ENCODE measurements at places on chromosomes 2 and 18. TPM values are rescaled to one million over a fixed set of nuclear protein-coding genes. Genes with fewer than 3 reads are reported as not detected.
A peak's percentile ranks its signal among the peaks of the same experiment; 100 is the strongest.

- DNase-seq, result no peak
Measured at GRCh38 chr2:98505311-98505808, 60.7 kb downstream of the INPP4A start.

GRCh38 chr2:175309799-175310198 is 128.3 kb upstream of the ATP5MC3 start:
- DNase-seq, result peak; percentile 18

DNA sequence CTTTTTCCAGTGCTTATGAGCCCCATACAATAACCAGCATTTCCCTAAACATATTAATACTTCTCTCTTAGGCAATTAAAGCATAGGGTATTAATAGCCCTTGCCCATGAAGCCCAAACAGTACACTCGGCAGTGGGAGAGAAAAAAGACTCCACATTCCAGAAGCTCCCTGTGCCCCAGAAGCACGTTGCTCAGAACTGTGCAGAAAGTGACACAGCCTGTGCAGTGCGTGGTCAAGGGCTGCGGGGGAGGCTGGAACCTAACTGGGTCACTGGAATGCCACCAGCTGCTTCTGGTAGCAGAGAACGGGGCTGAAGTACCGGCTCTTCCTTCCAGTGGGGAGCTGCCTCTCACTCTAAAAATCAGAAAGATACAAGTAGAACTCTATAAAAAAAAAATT is 32.7 kb downstream of the EIPR1 start:
- no peak for DNase-seq

- DNase-seq, result no peak
Measured at GRCh38 chr18:4193086-4193485, 262.0 kb downstream of the DLGAP1 start.

DNA sequence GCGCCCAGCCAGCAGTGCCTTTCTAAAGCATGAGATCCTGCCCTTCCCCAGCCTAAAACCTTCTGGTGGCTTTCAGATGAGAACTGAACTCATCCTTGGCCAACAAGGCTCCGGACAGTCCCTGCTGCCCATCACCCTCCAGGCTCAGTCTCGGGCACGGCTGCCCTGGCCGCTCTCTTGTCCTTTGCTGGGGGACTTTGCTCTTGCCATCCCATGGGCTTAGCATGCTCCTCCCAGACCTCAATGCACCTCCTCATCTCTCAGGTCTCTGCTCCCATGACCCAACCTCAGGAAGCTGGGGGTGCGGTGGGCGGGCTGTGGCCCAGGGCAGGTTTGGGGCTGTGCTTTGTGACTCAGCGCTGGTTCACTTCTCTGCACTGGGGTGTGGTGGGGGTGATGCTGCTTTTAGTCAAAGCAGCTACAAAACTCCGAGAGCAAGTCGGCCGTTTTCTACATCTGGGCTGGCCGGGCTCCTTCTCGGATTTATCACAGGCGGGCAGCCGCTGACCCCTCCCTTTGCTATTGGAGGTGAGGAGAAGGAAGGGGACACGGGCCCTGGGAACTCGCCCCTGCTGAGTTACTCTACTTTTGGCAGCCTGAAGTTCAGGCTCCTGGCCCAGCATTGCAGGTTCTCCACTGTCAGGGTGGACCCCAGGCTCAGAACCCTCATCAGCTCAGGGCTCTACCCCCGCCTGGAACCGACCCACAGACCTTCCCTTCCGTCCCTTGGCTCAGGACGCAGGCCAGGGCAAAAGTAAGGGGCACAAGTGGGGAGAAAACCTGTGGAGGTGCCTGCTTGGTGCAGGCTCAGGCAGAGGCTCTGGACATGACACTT is 90.6 kb upstream of the TAF1B start:
- peak; percentile 78 for DNase-seq

- no peak for DNase-seq
Measured at GRCh38 chr2:38218591-38218991, 142.6 kb upstream of the CYP1B1 start.

- DNase-seq, result peak; percentile 95
Measured at GRCh38 chr18:457140-457519, 43.4 kb downstream of the COLEC12 start.

DNA sequence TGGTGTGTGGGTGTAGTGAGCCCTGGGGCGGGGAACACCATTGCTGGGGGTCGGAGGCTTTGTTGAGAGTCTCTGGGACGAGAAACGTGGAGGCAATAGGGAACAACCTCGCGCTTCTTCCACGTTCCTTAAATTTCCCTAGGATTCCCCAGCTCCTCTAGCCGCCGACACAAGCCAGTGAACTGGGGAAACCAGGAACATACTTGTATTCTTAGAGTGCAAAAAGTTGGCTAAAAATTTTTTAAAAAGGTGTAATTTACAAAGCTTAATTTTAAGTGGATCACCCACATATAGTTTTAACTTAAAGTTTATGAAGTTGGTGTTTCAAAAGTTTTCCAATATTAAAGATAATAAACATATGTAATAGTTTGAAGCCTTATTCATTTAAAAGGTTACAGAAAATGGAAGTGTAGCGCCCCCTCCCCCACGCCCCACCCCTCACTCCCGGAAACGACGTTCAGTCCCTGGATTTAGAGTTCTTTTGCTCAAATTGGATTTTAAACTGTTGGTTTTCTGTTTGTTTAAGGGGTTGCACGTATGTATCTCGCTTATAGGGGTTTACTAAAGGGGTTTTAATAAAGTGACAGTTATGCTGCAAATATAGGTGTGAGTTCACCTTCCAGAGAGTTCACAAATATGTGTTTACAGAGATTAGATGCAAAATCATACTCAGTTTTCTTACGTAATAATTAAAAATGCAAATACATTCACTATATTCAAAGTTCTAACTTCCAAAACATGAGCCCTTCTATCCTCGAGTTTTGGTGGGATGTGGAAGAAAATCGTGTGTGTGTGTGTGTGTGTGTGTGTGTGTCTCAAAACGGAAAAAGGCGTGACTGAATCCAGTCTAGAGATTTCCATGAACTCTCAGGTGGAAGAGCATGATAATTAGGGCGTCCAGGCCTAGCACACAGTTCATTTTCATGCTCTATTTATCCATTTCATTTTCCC is 872 bp downstream of the DSG2 start:
- no peak for DNase-seq

- peak; percentile 97 for DNase-seq
Measured at GRCh38 chr18:845152-845819, 33.2 kb upstream of the YES1 start.

DNA sequence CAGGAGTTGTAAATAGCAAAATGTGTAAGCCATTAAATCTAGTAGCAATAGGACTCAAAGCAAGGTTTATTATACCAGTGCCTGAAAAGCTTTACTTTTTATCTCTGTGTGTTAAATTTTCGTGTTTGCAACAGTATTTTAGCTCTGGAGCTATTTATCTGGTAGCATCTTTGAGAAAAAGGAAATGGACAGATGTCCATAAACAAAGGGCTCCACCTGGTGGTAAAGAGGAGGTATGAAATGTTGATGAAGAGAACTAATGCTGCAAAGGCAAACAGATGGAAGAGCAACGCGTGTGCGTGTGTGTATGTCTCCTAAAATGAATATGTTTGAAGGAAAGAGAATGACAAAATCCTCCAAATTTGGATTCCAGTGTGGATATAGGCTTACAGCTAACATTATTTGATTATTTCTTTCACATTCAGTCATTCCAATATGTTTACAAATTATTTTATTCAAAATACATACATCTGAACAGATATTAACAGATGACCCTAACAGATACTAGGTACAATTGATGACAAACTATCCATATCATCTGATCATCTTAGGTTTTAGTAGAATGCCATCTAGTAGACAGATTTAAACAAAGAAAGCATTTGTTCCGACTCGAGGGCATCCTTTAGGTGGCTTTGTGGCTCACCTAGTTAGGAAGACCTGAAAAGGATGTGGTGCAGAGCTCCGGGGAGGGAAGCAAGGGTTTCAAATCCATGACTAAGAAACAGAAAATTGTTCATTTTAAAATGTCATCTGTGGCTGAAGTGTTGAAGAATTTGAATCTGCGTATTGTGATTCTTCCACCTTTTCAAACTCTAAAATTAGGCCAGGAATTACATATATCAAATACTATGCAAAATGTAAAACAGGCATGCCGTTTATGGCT is 383.3 kb downstream of the MTX2 start:
- DNase-seq, result peak; percentile 54

DNA sequence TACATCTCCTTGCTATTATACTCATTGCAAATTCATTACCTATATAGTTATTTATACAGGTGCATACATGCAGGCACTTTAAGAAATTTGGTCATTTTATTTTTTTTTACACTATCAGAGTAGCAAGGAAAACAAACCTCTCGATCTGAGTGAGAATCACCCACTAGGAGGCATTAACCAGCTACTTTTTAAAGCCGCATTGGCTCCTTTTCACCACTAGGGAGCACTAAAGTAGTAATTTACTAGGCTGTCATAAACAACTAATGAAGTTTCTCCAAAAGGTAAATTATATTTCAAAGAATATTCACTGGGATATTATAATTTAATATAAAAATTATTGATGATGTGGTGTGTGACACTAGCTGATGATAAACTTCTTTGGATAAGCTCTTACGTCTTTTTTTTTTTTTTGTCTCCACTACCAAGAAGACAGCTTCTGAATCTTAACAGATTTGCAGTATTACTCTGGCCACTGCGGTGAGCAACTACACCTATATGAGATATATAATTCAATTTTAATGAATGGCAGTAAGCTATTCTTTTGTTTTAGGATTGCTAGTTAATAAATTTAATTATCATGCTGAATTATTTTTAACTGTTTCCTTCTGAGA is 101.9 kb downstream of the NOL4 start:
- DNase-seq, result peak; percentile 58

DNA sequence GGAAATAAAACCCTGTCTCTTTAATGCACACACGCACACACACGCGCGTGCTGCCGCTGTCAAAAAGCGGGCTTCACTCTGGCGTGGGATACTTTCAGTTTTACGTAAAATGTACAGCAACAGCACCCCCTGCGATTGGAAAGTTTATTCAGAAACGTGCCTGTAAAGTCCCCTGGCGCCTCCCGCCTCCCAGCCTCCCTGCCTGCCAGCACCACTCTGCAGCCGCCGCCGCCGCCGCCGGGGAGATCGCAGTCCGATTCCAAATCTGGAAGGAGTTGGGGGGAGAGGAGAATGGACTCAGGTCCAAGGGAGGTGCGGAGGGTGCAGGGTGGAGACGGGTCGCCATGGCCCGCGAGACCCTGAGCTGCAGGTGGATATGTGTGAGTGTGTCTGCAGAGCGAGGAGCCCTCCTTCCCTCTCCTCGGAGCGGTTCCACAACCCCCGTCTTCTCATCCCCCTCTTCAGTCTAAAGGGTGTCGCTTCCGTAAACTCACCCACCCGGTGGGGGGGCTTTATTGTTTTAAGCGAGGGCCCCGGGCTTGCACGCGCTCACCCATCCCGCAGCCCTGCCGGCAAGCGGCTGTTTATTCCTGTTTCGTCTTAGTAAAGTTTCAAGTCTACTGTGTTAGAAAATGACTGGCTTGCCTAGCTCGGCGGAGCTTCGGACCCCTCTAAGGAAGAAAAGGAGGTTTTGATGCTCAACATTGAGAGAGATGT is 1.8 kb upstream of the BCL11A start:
- DNase-seq, result peak; percentile 53

- no peak for DNase-seq
Measured at GRCh38 chr2:56088411-56088810, 95.4 kb upstream of the CCDC85A start.

- no peak for DNase-seq
Measured at GRCh38 chr2:134555411-134555810, 163.4 kb downstream of the TMEM163 start.

- DNase-seq, result no peak
Measured at GRCh38 chr2:34567128-34567527, 968.0 kb upstream of the FAM98A start.

DNA sequence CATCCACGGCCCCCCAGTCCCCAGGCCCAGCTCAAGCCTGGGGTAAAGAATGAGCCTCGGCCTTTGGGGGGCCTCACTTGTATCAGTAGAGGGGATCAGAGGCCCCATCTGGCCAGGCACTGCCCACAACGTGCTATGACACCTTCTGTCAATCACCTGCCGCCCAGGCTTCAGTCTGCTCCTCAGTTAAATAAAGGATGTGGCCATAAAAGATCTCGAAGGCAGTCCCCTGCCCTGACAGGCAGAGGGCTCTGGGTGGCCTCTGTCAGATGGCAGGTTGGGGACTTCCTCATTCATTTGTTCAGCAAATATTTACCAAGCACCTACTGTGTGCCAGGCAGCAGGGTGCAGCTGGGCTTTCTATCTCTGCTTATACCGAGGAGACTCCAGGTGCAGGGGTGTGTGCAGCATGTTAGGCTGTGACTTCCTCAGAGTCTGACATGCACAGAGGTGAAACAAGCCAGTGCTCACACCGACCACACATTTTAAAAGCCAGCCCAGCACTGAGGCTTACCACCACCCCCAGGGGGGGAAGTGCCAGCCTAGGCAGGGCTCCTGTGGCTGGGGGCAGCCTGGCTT is 166.4 kb downstream of the GALNT1 start:
- no peak for DNase-seq

GRCh38 chr2:45941531-45942236 is 290.2 kb downstream of the PRKCE start:
- DNase-seq, result no peak

- DNase-seq, result no peak
Measured at GRCh38 chr2:109549016-109549590, 64.7 kb downstream of the SEPTIN10 start.

DNA sequence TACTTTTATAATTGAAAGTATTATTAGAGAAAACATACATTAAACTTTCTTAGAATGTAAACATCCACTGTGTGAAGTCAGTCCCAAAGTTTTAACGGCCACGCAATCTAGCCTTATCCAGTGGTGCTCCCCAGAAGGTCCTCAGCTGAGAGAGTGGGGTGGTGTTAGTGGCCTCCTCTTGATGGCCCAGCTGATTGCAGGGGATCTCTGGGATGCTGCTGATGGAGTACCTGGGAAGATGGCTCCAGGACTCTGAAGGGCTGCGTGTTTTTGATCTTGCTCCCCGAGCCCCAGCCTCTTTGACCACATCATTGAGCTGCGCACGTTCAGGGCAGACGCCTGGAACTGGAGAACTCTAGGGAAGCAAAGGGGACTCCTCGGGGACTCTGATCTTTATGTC is 181.4 kb downstream of the FAM210A start:
- no peak for DNase-seq

- peak; percentile 46 for DNase-seq
Measured at GRCh38 chr2:144712550-144712940, 192.6 kb upstream of the ZEB2 start.

DNA sequence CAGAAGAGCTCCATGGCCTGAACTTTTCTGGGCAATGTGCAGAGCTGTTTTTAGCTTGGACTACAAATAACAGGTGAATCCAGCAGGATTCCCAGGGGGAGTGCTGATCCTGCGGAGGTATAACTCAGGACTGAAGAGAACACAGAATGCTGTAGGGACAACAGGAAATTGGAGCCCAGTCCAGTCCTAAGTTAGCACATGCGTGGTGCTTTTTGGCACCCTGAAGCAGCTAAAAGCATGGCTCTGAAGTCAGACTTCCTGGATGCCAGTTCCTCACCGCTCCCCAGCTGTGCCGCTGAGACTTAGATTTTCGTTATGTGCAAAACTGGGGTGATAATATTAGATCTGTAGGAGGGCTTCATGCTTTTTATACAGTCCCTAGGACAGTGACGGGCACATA is 58.6 kb downstream of the GALR1 start:
- no peak for DNase-seq

- DNase-seq, result peak; percentile 80
Measured at GRCh38 chr2:203688798-203689197, 17.6 kb upstream of the CD28 start.

CRYGC gene
- not detected for total RNA-seq

PRSS56 gene
- not detected for total RNA-seq

BMP10 gene
- not detected for total RNA-seq

CYTIP gene
- total RNA-seq, result 0.82 TPM

FBXO48 gene
- 0.99 TPM for total RNA-seq
